ENCODE measurements at places on chromosomes 5 and 9. TPM values are rescaled to one million over a fixed set of nuclear protein-coding genes. Genes with fewer than 3 reads are reported as not detected.

SLC4A9 gene
- total RNA-seq, result 2.5 TPM

DNA sequence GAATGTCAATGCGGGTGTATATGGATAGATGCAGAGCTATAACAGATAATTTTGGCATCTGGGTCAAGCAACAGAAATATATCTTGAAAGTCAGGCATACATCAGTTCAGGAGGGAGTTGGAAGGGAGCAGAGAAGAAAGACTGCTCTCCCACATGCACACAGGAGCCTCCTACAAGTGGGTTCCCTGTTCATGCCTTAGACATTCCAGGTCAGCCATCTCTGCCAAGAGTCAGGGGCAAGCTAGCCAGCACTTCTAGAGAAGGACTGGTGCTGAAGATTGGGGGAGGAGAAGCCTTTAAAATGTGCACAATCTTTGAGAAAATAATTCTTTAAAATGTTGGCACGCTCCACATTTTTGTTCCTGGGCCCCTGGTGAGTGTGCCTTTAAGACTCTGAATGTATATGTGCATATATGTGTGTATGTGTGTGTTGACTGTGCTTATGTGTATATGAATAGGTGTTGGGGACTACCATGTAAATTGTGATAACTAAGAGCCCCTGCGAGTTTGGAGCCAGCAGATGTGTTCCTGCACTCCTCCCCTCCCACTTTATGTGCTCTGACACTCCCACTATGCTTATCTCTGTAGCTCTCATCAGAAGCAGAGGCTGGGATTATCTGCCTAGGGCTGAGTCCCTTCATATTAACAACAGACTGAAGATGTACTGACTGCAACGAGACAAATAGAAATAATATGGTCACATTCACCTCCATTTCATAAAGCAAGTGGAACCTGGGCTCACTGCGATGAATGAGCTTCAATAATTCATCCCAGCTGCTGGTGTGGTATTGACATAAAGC is 21.5 kb upstream of the DELE1 start:
- no peak overlapping the region for H3K4me3 ChIP-seq
- H3K4me1 ChIP-seq, result peaks cover 3% of the 10 kb centered on the region
- no peak overlapping the region for H3K27ac ChIP-seq
- no peaks in the 10 kb centered on the region for H3K27me3 ChIP-seq
- DNase-seq, result no peak
- no peaks in the 10 kb centered on the region for H3K36me3 ChIP-seq

- no peaks in the 10 kb centered on the region for H3K4me1 ChIP-seq
- H3K27ac ChIP-seq, result no peak overlapping the region
- DNase-seq, result no peak
- no peaks in the 10 kb centered on the region for H3K27me3 ChIP-seq
Observed at GRCh38 chr9:125085703-125086477, 57.4 kb downstream of the SCAI start.

DNA sequence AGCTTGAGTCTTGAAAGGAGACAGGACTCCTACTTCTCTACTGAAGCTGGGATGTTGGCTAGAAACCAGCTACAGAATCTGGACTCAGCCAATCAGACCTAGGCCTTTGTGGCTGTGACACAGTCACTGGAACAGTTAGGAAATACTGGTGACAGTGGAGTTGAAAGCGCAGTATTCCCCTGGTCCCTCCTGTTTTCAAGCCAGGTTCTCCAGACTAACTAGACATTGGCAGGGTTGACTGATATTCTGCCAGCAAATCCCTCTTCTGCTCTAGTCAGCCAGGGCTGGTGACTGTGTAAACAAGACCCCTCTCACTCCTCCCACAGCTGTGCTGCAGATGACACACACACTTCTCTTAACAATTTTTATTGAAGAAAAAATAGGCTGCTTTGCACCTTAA is 8.7 kb downstream of the SHROOM1 start:
- no peaks in the 10 kb centered on the region for H3K27me3 ChIP-seq
- DNase-seq, result no peak
- no peak overlapping the region for H3K27ac ChIP-seq
- H3K36me3 ChIP-seq, result no peaks in the 10 kb centered on the region
- no peak overlapping the region for H3K4me3 ChIP-seq
